ENCODE measurements at places on chromosomes 3 and 15.

DNA sequence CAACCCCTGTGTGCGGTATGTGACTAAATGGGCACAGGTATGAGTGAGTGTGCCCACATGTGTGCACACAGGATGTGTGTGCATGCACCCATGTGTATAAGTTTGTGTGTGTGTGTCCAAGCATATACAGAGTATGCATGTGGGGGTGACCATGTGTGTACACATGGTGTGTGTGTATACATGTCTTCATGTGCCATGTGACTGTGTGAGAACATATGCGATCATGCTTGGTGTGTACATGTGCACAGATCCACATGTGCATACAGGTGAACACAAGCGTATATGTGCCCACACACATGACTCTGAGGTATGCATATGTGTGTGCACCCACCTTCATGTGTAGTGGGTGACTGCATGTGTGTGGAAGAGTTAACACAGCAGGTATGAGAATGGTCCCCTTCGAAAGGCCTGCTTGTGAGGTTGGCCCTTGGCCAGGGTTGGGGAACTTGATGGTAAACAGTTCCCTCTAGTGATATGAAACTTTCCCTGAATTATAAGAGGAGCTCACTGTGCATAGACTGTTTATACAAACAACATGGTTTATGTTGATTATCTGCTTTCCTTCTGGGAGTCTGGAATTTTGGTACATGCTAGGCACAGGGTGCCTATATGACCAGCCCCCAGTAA, 10.3 kb downstream of the PFKFB4 start:
- no peak for DNase-seq

DNA sequence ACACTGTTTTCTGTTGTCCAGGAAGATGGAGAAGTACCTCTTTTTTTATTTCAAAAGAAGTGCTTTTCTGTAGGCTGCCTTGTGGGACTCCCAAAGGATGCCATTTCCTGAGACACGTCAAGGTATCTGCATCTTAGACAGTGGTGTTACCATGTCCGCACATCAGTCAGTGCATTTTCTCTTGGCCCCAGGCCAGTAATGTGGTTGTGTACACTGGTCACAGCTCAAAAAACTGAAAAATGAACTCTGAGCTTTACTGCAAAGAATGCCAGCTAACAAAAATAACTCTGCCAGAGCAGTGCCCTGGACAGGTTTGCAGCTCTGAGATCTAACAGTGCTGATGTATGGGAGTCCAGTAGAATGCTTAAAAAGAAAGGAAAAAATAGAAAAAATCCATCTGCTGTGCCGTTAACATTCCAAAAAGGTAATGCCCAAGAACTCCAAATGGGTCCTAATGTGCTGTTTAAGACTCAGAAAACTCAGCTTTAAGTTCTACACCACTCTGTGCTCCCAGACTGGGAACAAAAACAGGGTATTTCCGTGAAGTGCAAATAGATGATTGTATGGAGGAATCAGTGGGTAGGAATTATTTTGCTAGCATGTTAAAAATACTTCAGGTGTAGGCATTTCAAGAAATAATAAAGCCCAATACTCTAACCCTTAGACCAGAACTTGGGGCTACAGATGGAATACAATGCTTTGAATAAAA, 315.9 kb downstream of the FEZF2 start:
- no peak for DNase-seq

- no peak for DNase-seq
These were observed 296.1 kb downstream of the AGBL1 start for GRCh38 chr15:86375733-86376280.

- no peak for DNase-seq
These were observed 45.6 kb downstream of the CPN2 start for GRCh38 chr3:194305356-194306108.

DNA sequence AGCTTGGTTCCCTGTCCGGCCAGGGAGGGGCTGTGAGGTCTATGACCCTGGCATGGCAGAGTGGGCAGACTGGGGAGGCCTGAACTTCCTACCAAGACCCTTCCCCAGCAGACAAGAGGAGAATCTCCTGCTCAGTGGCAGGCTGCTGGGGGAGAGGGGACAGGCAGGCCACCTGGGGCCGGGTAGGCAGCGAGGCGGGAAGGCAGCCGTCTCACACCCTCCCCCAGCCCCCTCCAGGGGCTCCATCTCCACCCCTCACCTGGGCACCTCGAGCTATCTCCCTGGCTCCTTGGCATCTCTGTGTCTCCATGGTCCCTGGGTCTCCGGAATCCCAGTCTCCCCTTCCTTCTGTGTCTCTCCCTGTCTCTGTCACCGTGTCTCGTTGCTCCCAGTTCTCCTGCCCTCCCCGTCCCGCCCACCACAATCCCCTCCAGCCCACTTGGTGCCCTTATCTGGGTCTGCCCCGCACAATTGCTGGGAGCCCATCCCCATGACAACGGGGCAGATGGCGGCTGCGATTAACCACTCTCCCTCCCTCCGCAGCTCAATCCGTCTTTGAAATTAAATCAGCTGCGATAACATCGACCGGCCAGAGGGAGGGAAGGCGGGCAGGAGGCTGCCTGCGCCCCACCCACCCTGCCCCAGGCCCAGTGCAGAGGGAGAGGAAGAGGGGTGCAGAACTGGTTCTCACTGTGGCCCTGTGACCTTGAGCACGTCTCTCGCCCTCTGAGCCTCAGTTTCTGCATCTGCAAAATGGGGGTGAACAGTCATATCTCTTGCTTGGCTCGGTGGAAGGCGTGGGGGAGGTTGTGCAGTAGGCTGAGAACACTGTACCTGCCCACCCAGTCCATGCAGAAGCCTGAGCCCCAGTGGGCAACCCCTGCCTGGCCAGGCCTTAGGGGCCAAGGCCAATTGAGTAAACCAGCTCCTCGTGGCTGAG, 9.6 kb downstream of the DNAJB8 start:
- no peak for DNase-seq

DNA sequence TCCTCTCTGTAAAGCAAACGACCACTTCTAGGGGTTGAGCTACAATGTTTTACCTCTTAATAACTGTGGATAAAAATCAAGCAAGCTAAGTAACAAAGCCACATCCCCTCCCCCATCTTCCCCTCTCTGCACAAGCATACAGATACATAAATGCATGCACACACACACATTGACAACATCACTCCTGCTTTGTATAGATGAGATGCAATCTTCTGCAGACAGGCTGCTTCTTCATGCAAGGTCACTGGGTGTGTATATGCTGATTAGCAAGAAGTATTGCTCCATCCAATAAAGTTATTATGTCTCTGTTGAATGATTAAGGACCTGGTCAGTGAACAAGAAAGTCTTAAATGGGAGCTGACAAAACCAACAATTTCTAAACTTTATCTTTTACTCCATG, 8.8 kb upstream of the ATP11B start:
- no peak for DNase-seq

DNA sequence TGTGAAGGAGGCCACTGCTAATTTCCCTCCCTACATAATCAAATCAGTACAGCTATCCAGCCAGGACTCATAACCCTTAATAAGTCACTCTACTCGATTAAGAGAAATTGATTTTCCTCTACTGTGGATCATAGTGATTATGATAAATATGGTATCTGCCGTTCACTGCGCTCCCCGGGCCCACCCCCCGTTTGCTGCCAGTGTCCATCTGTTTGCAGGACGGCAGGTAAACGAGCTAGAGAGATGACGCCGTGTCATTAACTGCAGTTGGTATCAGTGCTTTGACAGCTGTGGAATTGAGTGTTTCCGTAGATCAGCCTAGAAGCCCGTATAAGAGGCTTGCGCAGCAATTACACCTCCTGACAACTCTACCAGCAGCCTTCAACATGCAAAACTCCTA, 94.9 kb downstream of the ROBO2 start:
- no peak for DNase-seq

Measured in activated CD4-positive, alpha-beta T cell treated with anti-CD3 and anti-CD28 coated beads, Interleukin-2, amount 10 ng/mL, durations not matched to agents 7 days and 5 days (primary cell).